H1 (cell line): ENCODE measurements at places on chromosomes 1 and 21.

DNA sequence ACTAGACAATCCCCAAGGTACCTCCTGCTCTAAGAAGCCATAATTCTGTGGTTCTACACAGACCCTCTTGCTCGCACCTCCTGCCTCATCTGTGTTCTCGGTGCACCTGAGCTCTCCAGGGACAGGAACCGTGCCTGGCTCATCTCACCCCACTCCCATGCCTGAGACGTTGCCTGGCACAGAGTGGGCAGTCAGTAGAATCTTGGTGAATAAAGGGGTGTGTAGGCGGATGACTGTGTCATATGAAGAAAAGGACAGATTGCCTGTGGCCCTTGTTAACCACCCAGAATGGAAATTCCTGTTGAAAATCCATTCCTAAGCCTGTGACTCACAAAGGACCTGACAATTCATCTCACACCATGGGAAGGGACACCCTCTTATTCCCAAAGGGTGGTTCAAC is 92.9 kb downstream of the KCNN3 start:
- no peaks in the 10 kb centered on the region for H3K27me3 ChIP-seq
- DNase-seq = no peak
- no peaks in the 10 kb centered on the region for H3K36me3 ChIP-seq
- H3K27ac ChIP-seq = no peak overlapping the region
- H3K4me3 ChIP-seq = no peak overlapping the region
- peaks cover 9% of the 10 kb centered on the region for H3K4me1 ChIP-seq

GRCh38 chr1:8878448-8878697 is at the start of gene ENO1:
ENO1 (minus strand) TSS chr1:8878686; CDS start chr1:8874908, 3,778 bp downstream.
- H3K27me3 ChIP-seq = no peaks in the 10 kb centered on the region
- H3K27ac ChIP-seq = peak within 1 kb of the TSS; percentile 92
- H3K4me1 ChIP-seq = peaks cover 6% of the 10 kb centered on the region
- peaks cover 40% of the 10 kb centered on the region for H3K36me3 ChIP-seq

DNA sequence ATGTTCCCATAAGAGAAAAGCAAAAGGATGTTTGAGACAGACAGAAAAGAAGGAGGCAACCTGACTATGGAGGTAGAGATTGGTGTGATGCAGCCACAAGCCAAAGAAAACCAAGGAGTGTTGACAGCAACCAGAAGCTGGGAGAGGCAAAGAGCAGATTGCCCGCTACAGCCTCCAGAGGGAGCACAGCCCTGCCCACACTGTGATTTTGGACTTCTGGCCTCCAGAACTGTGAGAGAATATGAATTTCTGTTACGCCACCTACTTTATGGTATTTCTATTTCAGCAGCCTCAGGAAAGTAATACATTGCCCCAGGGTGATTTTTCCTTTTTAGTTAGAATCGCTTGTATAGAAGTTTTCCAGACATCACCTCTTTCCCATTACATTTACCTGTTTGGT is 28.4 kb downstream of the SLAMF6 start:
- H3K27ac ChIP-seq = no peak overlapping the region
- H3K27me3 ChIP-seq = no peaks in the 10 kb centered on the region
- no peaks in the 10 kb centered on the region for H3K4me1 ChIP-seq
- H3K4me3 ChIP-seq = no peak overlapping the region
- no peaks in the 10 kb centered on the region for H3K36me3 ChIP-seq

DNA sequence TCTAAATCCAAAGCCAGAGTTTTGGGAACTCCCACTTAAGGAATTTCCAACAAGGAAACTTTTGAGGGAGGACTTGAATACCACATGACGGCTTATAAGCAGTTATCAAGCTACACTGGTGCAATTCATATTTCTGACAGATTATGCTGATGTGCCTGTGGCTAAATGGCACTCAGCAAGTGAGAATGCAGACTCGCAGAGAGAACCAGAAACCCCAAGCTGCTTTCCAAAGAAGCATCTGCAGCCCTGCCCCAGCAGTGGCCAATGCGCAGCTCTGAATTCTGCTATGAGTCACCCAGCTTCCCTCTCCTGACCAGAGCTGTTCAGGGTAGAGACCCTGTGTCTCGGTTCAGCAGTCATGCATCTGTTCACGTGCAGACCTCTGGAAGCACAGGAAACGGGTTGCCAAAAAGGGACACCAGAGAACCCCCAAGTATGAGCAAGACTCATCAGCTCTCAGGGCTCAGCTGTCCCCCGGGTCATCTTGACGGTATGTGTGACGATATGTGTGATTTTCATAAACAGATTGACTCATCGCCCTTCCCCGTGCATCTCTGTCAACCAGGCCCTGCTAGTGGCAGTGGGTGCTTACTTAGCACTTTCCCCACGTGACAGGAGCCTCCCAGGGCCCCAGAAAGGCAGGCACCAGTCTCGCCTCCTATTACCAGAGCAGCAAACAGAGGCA is 76.3 kb downstream of the ITPKB start:
- DNase-seq = no peak
- peaks cover 9% of the 10 kb centered on the region; the same call in 1 of the 2 replicates for H3K4me1 ChIP-seq
- no peaks in the 10 kb centered on the region for H3K27me3 ChIP-seq

- no peaks in the 10 kb centered on the region for H3K4me1 ChIP-seq
- no peak overlapping the region for H3K4me3 ChIP-seq
- H3K27ac ChIP-seq = no peak overlapping the region
- H3K27me3 ChIP-seq = no peaks in the 10 kb centered on the region
- H3K36me3 ChIP-seq = peaks cover 3% of the 10 kb centered on the region; the same call in 1 of the 2 replicates
Measured at GRCh38 chr1:61682891-61683290, 42.0 kb downstream of the TM2D1 start.
